Brain pericyte (primary cell): ENCODE measurements at places on chromosomes 13 and 19.
A peak's percentile ranks its signal among the peaks of the same experiment; 100 is the strongest.

GRCh38 chr13:114058051-114058867, 74.2 kb downstream of the RASA3 start:
- DNase-seq: no peak

- DNase-seq: no peak
These were observed 254.1 kb upstream of the SOX21 start for GRCh38 chr13:94966422-94966955.

DNA sequence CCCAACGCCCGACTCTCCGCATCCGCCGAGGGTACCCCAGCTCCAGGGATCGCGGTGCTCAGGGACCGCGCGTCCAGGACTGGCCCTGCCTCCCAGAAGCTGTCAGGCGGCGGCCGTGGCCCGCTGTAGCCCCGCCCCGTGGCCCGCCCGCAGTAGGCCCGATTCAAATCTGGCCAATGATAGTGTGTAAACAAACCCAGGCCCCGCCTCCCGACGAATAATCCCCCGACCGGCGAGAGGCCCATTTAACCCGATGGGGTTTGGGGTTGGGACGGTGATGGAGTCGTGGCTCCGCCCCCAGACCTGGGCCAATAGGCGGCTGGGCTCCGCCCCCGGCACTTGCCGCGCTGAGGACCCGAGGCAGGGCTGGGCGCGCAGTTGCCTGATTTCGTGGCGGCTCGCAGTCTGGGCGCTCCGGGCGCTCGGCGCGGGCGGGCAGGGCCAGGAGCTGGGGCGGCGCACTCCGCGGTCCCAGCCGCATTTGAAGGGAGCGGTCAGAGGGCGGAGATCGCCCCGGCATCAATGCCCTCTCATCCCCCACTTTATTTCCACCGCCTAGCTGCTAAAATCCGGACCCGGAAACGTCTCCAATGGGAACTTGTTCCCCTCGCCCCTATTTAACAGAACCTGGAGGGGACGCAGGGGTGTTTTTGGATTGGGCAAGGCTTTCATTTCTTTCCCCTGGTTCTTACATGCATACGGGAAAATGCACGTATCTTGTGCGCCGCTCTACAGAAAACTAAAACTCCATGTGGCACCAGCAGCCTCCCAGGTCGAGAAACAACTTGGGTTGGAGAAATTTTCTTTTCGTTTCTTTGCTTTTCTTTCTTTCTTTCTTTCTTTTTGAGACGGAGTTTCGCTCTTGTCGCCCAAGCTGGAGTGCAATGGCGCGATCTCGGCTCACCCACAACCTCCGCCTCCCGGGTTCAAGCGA, 8.4 kb upstream of the BICRA start:
- peak; percentile 95 for DNase-seq

DNA sequence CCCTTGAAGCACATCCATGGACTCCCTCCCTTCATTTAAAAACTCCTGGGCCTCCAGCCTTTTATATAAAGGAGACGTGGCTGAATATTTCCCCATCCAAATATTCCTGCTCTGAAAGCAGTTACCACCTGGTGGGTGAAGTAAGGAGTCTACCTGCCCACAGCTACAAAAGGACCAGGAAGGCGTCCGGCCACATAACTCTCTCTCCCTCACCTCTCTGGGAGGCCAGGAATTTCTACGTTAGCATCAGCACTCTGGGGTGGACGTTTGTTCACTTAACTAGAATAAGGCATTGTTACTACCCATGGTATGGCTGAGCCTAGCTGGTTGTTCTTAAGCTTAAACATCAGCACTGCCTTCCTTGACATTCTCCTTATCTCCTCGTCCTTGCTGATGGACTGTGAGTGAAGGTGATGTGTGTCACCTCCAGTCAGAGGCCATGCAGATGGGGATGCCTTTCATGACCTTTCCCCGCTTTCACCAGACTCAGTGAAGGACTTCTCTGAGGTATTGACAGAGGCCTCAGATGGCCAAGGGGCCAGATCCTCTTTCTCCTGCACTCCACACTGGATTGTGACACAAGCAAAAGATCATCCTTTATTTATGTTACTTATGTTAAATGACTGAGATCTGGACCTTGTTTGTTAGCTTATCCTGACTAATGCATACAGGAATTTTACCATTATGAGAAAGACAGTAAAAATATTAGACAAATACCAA, 22.2 kb upstream of the KPNA3 start:
- no peak for DNase-seq
